Adrenal gland (tissue), 19 donors: ENCODE measurements at places on chromosomes 3 and 15. TPM values are rescaled to one million over a fixed set of nuclear protein-coding genes. Genes with fewer than 3 reads are reported as not detected.

Gene P2RY14
- not detected for total RNA-seq

Gene CDCP1
- 4.3 TPM for total RNA-seq

Gene MYZAP
- total RNA-seq = 78.6 TPM

Gene AMOTL2
- 40.1 TPM for total RNA-seq

Gene KBTBD13
- total RNA-seq = not detected

Gene SIDT1
- 0.71 TPM for total RNA-seq

Gene C2CD4B
- total RNA-seq = 1.1 TPM

Gene ZNF774
- total RNA-seq = 7.1 TPM

Gene FURIN
- 18.5 TPM for total RNA-seq

Gene SACM1L
- total RNA-seq = 50.4 TPM

Gene NMB
- 16.1 TPM for total RNA-seq

Gene TGM5
- 0.14 TPM for total RNA-seq

Gene ABHD5
- 31.4 TPM for total RNA-seq

Gene DGKG
- total RNA-seq = 21.6 TPM

Gene NR1I2
- total RNA-seq = not detected

DNA sequence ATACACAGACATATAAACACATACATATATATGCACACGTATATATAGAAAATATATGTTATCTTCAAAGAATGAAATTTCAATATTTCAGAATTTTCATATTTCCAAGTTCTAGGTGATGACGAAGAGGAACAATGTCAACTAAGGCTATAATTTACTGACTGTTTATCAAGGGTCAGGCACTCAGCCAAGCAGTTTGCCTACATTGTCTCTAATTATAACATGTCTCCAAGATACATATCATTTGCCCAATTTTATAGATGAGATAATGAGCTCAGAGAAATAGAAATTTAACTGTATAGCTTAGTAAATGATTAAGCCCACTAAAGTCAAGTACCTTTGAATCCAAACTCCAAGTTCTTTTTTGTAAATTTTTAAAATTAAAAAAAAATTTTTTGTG is 99.9 kb upstream of the PLSCR4 start:
- no peak for DNase-seq

DNA sequence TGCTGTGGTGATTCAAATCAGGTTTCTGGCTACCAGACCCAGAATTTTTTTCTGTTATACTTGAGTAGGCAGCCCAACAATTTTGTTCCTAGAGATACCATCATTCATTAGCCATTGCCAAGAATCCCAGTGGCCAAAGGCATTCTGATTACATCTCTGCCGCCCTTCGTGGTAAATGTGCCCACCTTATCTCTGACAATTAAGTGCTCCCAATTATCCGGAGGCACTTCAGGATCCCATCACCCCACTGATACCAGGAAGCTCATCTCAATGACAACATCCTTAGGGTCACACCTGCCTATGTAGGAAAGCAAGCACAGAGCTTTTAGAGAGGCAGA is 43.2 kb upstream of the RPL35A start:
- no peak for DNase-seq

- DNase-seq = no peak
These were observed 166.8 kb upstream of the MLF1 start for GRCh38 chr3:158404131-158404718.

GRCh38 chr15:62416526-62416925 is 251.4 kb upstream of the C2CD4B start:
- DNase-seq = no peak

DNA sequence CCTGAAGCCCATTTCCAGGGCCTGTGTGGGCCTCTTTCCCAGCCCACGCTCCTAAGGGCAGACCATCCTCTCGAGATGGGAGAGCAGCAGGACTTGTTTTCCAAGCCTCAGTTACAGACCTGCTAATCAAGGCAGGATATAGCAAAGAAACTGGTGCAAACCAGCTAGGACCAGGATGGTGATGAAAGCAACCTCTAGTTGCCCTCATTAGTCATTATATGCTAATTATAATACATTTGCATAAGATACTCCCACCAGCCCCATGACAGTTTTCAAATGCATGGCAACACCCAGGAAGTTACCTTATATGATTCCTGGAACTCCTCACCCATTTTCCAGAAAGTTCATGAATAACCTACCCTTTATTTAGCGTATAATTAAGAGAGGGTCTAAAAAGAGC is 34.4 kb upstream of the TRH start:
- DNase-seq = no peak

- no peak for DNase-seq
These were observed 165.8 kb upstream of the KCNMB2 start for GRCh38 chr3:178370387-178370786.

- DNase-seq = no peak
These were observed 45.0 kb downstream of the SMAD3 start for GRCh38 chr15:67110361-67110781.

GRCh38 chr3:104526901-104527401 is 839.8 kb upstream of the ALCAM start:
- no peak for DNase-seq

GRCh38 chr3:124887177-124887931 is at the start of gene ITGB5:
TSS of gene ITGB5 (minus strand) at chr3:124887365. CDS start at chr3:124887000, 365 bp downstream.
- peak; percentile 85 for DNase-seq

DNA sequence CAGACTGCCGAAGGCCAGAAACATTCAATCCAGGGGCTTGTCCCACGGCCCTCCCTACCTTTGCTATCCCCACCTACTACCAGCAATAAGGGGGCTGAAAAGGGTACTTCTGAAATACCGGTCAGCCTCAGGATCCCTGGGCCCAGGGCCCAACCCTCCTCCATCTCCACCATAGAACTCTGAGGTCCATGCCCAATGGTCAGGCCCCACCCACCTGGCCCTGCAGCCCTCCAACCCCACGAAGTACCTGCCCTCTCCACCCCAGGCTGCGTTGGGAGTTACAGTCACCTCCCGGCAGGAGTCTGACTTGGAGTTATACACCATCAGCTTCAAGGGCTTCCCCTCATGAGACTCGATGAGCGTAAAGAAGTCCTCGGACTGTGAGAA is 6.9 kb downstream of the GORASP1 start:
- no peak for DNase-seq

- DNase-seq = peak; percentile 50
These were observed 1.5 kb downstream of the C2CD4A start for GRCh38 chr15:62068071-62068809.

DNA sequence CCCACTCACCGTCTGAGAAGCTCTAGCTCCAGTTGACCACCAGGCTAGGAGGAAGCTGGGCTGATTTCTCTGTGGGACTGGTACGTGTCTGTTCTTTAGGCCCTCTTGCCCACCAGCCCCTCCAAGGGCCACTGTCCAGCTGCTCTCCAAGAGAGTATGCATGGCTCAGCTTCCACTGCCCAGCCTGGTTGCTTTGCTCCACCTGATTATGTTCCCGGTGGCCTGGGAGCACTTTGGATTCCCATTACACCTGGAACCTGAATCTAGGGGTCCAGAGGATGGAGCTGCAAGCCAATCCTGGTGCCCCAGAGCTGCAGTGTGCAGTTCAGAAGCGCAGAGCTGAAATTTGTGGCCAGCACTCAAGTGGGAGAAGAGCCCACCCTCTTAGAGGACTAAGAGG is 402.1 kb upstream of the CNTN6 start:
- no peak for DNase-seq

- DNase-seq = no peak
These were observed 78.4 kb downstream of the CHSY1 start for GRCh38 chr15:101173233-101174119.

GRCh38 chr3:158260392-158260791 is 150.5 kb downstream of the RSRC1 start:
- no peak for DNase-seq

DNA sequence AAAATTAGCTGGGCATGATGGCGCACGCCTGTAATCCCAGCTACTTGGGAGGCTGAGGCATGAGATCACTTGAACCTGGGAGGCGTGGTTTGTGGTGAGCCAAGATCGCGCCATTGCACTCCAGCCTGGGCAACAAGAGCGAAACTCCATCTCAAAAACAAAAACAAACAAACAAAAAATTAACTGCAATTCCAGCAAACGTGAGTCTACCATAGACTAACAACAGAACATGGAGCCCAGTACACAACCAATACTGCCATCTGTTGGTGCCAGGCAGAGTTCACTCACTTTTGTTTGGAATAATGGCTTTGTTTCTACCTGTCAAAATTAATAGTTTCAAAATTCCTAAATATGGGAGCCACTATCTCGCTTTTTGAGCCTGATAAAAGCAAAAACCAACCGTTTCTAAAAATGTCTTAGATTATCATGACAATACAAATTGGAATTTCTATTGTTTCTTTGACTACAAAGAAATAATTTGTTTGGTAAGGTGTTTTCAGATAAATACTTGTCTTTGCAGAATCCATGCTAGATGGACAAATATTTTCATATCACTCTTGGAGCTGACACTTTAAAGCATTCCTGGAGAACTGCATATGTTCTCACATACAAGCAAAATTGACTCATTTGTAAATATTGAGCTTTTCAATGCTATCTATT is 45.0 kb downstream of the GPR176 start:
- DNase-seq = no peak

DNA sequence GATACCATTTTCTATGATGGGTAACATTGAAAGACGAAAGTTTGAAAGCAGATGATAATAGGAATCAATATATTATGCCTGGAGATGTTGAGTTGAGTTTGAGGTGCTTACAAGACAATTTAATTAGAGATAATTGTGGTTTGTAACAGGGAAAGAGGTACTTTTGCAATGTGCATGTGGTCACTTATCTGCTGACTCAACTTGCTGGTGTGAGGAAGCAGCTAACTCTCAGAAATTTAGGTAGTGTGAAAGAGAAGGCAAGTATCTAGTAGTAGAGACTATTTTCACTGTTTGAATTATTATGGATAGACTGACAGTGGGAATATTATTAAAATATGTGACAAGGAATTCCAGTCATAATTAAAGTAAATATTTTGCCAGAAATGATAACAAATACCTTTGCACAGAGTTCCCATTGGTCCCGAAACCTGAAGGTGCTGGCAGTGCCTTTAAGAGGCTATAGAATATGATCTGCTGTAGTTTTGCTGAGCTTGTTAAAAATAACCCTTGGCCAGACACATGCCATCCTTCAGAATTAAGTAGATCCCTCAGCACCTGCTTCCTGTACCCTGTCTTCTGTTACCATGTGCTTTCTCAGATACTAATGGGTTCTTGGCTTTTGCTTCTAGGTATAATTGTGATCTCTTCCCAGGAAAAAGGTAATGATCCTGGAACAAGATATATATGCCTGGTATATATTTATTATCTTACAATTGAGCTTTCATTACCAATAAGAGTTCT is 315.9 kb downstream of the BCHE start:
- DNase-seq = no peak

GRCh38 chr3:57163751-57164150 is 1.4 kb downstream of the IL17RD start:
- no peak for DNase-seq

- peak; percentile 59 for DNase-seq
These were observed 12.2 kb downstream of the TMEM43 start for GRCh38 chr3:14137004-14137403.

DNA sequence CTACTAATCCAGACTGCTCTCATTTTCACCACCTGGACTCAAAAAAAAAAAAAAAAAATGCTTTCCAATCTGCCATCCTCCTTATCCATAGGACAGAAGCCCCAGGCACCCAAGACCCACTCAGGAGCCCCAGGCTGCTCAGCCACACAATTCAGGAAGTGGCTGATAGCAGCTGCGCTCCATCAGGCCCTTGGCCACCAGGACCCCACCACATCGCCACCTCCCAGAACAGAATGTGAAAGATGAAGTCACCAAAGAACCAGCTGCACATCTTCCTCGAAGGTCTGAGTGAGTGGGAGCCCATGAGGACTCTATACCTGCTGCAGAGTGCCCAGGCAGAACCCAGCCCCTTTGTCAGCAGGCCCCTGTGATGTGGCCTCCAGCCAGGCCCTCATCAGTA is 19.5 kb downstream of the POC1A start:
- DNase-seq = no peak

GRCh38 chr3:71563827-71564226 is 19.7 kb downstream of the FOXP1 start:
- no peak for DNase-seq

DNA sequence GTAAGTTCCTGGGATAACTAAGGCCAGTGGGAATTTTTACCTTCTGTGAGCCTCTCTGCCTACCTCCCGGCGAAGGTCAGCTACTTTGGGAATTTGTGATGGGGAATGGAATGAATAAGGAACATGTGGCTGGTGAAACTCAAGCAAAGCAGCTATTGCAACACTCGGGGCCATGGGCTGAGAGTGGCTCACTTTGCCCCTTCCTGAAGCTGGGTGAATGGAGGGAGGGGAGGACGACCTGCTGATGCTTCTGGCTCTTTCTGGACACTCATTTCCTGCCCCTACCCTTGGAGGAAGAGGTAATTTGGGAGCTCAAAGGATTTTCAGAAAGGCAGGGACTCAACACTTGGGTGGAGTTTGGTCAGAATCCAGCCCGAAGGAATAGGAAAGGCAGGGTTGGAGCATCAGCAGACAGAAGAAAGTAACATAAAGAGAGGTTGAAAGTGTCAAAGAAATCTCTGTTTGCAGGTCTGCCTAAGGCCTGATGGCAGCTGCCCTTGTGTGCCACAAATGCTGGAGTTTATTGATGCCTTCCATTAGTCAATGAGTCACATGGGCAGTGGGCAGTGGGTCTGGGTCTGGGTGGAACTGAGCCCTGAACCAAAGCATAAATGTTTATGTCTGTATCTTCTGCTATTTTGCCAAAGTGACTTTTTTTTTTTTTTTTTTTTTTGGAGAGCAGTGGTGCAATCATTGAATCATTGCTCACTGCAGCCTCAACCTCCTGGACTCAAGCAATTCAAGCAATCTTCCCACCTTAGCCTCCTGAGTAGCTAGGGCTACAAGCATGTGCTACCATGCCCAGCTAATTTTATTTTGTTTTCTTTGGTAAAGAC is 12.4 kb downstream of the LAMP3 start:
- DNase-seq = no peak

DNA sequence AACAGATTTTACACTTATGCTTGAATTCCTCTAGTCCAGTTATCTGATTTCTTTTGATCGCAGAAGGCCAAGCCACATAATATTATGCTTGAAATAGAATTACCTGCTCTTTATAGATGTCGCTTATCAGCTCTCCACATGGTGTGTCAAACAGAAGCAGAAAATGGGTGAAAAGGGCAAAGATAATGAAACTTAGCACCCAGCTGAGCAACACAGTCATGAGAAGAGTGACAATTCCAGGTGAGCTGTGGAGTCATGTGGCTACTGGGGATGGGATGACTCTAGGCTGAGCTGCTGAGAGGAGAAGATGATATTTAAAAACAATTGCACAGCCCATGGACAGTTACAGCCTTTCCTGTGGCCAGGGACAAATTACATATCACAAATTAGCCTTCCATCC is 398.7 kb upstream of the PDZRN3 start:
- no peak for DNase-seq

GRCh38 chr3:15638891-15639262 is 37.3 kb downstream of the BTD start:
- DNase-seq = no peak

GRCh38 chr3:151268267-151269235 is 9.8 kb downstream of the P2RY14 start:
- DNase-seq = no peak

DNA sequence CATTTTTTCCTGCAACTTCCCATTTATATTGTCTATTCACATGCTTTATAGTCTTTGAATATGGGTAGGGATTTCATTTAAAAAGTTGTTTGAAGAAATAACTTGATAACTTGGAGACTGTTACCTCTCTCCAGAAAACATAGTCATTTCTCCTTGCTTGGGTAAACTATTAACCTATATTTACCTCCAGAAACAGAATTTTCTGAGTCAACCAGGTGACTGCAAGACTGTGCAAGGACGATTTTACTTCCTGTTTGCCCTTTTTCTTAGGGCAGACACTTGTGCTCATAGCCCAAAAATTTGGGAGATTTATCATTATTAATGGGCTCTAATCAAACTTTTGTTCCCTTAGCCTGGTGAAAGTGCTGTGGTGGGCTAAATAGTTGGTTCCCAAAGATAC is 14.3 kb upstream of the MOBP start:
- DNase-seq = no peak
